NCI-H510A treated with DMSO at 0.1 percent for 48 hours (cell line): ENCODE measurements at places on chromosomes 2 and 18.
A peak's percentile ranks its signal among the peaks of the same experiment; 100 is the strongest.

DNA sequence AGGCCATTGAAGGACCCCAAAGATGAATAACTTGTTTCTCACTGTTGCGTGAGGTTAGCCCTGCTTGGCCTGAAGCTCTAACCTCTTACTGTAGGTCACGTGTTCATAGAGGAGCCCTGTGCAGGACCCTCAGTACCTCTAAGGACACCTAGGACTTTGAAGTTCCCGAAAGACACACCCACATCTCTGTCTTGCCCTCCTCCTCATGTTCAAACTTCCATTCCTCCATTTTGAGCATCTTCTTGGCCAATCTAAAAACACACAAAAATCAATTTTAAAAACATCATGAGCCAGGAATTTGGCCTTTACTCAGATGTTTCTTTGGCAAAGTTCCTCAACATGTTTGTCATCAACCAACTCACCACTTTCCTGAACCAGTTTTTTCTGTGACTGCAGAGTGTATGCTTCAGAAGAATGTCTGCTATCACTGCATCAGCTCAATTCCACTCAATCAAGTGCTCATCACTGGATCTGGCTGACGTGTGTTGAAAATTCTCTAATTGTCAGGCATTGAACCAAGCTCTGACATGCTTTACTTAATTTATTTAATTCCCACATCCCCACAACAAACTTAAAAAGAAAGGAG is 101.6 kb downstream of the AP1S3 start:
- DNase-seq = no peak

GRCh38 chr2:71607151-71607889 is 154.0 kb downstream of the DYSF start:
- DNase-seq = no peak

GRCh38 chr2:236685979-236686520 is 116.4 kb downstream of the ACKR3 start:
- no peak for DNase-seq

DNA sequence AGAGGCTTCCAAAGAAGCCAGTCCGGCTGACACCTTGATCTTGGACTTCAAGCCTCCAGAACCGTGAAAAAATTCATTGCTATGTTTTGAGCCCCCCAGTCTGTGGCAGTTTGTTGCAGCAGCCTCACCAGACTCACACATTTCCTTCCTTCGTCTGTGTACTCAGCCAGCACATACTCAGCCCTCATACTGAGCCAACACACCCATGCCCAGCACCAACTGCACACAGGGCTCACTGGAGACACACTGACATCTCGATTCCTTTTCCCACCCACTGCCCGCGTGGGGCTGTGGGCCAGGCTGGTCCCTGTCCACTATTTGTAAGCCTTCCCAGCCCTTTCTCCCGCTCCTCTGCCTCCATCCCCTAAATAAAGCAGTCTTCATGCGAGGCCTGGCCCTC is 24.1 kb upstream of the NMUR1 start:
- no peak for DNase-seq

DNA sequence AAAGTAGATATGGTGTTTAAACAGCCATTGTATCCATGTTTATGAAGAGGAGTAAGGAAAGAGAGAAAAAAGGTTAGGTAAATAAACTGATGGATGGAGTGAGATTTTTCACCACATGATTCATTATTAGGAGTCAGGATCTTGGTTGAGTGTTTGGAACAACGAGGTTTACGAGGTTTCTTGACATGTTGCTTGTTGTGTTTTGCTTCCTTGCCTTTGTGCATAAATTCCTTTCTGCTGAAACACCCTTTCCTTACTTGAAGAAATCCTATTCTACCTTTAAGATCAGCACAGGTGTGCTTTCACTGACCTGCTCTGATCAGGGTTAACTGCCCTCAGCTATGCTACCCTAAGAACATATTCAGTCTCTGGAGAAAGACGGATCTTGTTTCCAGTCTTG is 66.6 kb downstream of the EFEMP1 start:
- DNase-seq = no peak

GRCh38 chr2:39094717-39095363 is 26.0 kb downstream of the SOS1 start:
- no peak for DNase-seq

DNA sequence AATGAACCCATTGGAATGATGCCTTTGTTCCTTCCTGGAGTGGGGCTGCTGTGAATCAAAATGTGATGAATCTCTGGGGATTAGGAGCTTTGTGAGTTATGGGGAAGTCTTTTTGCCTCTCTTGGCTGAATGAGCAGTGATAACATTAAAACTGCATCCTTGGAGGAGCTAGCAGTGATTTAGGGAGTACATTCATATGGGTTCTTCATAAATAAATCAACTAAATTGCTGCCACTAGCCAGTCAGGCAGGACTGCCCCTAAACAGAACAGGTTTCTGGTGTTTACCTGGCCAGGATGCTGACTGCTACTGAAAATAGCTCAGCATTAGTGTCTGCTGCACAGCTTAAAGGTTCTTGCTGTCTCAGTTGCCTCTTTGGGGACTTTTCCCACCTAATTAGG is 244.5 kb upstream of the MEX3C start:
- no peak for DNase-seq

GRCh38 chr2:102143450-102143985 is 972 bp downstream of the IL1R1 start:
- no peak for DNase-seq

DNA sequence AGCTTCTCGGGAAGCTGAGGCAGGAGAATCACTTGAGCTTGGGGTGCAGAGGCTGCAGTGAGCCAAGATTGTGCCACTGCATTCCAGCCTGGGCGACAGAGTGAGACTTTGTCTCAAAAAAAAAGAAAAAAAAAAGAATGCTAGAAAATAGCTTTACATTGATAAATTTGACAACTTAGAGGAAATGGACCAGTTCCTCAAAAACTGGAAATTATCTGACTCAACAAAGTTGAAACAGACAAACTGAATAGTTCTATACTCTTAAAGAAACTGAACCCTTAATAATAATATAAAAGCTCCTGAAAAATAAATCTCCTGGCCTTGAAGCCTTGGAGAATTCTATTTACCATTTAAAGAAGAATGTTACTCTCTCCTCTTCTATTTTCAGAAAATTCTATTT is 151.0 kb upstream of the BCL2L11 start:
- DNase-seq = no peak

- DNase-seq = peak; percentile 96
These were observed 300.1 kb downstream of the NOL4 start for GRCh38 chr18:33924576-33924975.

GRCh38 chr2:240226672-240227537 is 86.4 kb upstream of the OTOS start:
- DNase-seq = no peak

GRCh38 chr18:21911551-21911950 is 171.0 kb downstream of the MIB1 start:
- no peak for DNase-seq
